ENCODE measurements at places on chromosomes 6 and 20.

- no peak for DNase-seq
These were observed 587.8 kb upstream of the JAG1 start for GRCh38 chr20:11261533-11262000.

GRCh38 chr6:76771059-76771634 is 692.1 kb downstream of the HTR1B start:
- no peak for DNase-seq

DNA sequence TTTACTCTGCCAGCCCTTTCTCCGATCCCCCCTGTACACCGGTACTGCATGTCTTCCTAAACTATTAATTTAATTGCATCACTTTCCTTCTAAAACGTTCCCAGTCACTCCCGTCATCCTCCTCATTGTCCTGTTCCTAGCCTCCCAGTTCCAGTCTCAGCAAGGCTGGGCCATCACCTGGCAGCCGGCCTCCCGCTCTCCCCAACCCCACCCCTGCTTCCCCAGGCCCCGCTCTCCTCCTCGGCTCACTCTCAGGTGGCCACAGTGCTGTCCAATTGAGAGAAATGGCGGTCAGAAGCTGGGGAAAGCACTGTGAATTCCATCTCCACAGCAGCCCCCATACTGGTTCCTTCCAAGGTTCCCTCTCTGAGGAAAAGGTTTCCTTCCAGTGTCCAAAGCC is 8.9 kb downstream of the PDE10A start:
- no peak for DNase-seq

DNA sequence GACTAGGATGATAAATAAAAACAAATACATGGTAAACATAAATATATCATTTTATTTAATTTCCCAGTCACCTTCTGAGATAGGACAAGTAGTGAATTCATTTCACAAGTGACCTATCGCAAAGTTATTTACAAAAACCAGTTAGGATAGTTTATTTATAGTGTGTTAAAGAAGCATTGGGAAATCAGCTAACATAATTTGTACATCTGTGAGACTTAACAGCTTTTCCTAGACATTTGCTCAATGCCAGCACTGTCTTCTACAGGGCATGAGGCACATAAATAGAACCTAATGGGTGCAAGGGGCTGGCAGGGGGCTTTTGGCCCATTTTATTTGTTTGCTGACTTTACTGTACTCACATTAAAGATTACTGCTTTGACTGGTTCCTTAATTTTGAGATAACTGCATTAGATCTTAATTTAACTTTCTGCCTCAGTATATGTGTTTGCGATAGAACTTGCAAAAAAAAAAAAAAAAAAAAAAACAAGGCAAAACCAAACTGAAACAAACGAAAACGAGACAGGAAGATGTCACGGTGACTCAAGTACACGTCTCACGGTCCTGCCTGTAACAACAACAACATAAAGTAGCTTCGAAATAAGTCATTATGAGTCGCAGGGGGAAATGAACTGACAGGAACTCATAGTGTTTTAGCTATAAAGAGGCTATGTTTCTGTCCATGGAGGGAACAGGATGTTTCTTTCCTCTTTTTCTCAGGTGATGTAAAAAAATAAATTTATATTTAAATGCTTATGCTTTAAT is 133.7 kb upstream of the GMDS start:
- no peak for DNase-seq

DNA sequence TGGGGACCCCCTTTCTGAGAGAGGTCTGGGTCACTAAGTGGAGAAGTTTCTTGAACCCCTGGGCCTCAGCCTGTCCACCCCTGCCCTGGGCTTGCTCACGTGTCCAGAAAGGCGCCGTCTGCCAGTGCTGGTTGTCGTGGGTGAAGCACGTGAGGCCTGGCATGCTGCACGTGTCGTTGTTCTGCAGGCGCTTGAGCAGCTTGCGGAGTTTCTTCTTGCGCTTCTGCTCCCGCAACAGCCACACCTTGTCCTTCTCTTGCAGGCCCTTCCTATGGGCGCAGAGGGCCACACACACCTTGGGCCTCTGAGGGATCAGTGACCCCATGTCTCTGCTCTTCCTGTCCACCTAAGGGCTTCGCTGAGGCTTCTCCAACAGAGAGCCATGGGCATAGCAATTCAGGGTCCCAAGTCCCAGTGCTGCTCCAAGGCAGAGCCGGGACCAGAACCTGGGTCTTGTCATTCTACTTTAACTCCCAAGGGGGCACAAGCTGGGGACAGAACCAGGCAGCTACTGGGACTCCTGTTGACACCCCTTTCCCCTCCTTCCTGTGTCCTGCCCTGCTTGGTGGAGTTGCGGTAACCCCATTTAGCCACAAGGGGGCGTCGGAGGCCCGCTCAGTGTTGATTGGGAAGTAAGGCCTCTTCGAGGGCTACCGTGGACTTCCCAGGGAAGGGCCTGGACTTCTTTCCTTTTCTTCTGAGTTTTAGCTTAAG is 121.8 kb downstream of the SULF2 start:
- DNase-seq: peak; percentile 91

DNA sequence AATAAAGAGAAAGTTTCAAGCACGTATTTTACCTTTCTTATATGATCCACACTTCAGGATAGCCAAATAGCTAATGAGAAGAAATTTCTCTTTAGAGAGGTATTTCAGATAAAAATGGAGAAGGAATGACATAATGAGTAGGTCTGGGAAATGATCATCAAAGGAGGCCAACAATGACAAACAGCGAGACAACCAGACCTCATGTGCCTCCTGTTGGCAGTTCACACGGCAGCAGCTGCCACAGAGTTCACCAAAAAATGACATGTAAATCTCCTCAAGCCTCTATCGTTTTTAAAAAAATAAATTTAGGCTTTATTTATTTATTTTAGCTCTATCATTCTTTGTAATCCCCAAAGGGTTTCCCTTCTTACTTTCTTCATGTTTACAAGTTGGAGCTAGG is 47.7 kb downstream of the SLC2A12 start:
- DNase-seq: no peak

- no peak for DNase-seq
These were observed 137.3 kb downstream of the CCDC170 start for GRCh38 chr6:151630991-151631655.

GRCh38 chr6:164345327-164345726 is 930.8 kb downstream of the QKI start:
- no peak for DNase-seq

DNA sequence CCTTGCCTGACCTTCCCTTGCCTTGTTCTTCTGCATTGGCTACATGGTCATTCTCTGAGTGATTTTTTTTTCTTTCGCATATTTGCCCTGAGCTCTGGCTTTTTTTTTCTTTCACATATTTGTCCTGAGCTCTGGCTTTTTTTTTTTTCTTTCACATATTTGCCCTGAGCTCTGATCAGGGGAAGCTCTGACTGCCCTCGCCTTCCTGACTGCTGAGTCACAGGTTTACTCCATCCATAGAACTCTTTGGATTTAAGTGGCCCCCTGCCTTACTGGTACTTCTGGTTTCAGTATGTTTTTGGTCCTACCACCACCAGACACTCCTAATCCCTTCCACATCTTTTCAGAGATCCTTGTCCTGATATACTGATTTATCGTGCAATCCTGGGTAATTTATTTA is 201.1 kb downstream of the OGFRL1 start:
- DNase-seq: no peak

DNA sequence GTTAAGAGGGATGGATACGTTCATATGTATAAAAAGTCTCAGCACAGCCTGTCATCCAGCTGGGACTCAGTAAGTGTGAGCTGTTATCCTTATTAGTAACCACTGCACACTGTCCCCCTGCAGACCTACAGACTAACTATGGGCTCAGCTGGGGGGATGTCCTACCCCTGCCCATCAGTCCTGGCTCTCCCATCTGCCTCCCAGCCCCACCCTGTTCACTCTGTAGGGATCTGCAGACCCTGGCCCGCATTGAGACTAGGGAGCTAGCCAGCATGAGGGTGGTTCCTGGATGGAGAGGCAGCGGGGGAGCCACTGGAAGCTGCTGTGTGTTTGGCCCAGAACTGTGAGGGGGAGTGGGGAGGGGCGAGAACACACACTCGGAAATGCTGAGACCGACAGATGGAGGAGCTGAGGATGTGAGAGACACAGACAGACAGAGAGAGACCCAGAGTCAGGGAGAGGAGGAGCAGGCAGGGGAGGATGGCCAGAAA is 17.1 kb downstream of the XKR7 start:
- DNase-seq: no peak

- DNase-seq: no peak
These were observed 450.9 kb downstream of the GJA1 start for GRCh38 chr6:121886223-121886830.

DNA sequence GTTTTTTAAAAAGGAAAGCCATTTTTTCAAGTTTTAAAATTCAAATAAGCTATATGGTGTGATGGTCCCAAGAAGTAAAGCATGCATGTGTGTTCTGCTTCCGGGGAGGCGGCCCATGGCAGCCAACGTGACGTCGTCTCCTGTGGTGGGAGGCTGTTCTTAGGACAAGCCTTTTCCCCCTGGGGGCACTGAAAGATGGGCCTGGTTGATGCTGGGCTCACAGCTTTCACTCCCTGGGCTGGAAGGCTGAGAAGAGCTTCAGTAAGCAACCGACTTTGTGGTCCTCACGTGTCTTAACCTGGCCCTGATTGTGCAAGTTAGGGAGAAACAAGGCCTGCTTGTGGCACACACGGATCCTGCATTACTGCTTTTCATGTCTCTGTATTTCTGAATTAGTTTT is 84.1 kb downstream of the SMOC2 start:
- DNase-seq: no peak

DNA sequence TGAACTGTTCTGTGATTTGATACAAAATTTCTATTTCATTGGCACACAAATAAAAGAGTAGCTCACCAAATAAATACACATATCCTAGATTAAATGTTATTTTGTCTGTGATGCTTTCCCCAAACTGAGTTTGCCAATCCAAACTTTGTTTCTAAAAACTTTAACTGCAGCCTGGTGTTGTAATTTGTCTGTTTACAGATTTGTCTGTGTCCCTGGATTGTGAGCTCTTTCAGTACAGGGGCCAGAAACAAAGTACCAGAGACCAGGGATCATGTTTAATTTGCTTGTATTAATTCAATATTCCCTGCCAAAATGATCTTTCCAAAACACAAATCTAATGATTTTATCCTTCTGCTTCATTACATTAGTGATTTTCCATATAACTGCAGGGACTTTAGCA is 1044.6 kb upstream of the GJE1 start:
- no peak for DNase-seq

DNA sequence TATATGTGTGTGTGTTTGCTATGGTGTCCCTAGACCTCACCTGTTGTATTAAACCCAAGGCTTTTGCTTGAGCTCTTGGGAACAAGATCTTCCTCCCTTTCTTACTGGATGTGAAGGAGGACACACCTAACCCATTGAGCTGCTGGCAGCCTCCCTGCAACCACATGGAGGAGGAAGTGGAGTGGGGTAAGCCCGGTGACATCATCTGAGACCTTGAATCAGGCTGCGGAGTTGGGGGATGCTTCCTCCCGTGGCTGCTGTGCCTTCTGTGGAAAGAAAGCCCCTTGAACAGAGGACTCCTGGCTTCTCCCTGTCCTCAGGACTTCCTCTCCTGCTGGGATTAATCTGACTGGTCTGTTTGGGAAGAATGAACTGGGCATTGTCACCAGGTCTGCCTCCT is 3.3 kb downstream of the CST11 start:
- no peak for DNase-seq

GRCh38 chr20:37542281-37542680 is 14.6 kb upstream of the BLCAP start:
- no peak for DNase-seq

- DNase-seq: peak; percentile 66
These were observed 817 bp upstream of the SLCO4A1 start for GRCh38 chr20:62641321-62642050.

- no peak for DNase-seq
These were observed 39.7 kb upstream of the GJA1 start for GRCh38 chr6:121395736-121396135.

GRCh38 chr20:14724468-14724867 is 387.1 kb upstream of the FLRT3 start:
- no peak for DNase-seq

- DNase-seq: peak; percentile 86
These were observed 16.7 kb downstream of the HMGN4 start for GRCh38 chr6:26554697-26555504.

DNA sequence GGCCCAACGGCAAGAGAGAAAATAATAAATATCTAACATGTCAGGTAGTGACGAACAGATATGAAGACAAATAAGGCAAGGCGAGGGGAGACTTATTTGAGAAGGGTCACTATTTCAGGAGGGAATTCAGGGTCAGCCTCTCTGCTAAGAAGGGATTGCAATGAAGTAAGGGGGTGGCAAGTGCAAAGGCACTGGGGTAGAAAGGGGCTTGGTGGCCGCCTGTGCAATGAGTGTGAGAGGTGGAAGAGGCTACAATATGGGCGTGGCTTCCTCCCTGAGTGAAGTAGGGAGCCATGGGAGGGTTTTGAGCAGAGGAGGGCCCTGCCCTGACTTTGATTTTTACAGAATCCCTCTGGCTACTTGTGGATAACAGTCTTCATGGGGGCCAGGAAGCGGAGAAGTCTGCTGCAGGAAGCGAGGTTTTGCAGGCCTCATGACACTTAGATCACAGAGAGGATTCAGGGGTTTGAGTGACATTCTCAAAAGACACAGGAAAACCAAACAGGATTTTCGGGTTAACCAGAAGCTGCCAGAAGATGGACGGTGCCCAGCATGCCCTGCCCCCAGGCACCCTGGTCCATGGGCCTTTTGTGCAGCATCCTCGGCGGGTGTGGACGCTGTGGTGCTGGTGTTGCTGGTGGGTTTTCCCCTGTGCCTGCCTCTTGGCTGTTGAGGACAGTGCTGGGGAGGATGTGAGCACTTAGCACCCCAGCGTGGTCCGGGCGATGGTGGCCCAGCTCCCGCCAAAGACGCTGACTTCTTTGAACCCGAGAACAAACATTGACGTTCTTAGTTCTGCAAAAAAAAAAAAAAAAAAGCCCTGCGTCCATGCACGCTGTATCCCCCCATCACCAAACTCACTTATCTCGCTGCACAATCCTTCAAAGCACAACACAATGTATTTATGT is 124.2 kb upstream of the PTPN1 start:
- DNase-seq: peak; percentile 78

DNA sequence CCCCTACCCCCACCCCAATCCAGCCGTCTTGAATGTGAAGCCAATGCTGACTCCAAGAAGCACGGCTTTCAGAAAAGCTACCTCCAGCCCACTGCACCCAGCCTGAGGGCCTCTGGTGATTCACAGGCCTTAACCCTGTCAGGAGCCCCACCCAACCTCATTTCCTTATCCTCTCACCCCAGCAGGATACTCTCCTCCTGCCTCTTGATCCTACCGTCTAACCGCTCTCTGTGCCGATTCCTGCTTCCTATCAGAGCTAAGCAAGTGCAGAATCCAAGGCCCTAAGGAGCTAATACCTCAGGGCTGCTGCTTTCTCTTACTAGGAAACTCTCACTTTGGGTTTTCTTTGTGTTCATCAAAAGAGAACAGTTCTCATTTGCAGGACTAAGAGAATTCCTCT is 47.2 kb downstream of the TRERF1 start:
- DNase-seq: peak; percentile 69

- no peak for DNase-seq
These were observed 271.3 kb downstream of the KIF16B start for GRCh38 chr20:16301986-16302385.

GRCh38 chr6:71239694-71240093 is 48.9 kb upstream of the OGFRL1 start:
- DNase-seq: no peak

- DNase-seq: no peak
These were observed 3.9 kb downstream of the EPM2A start for GRCh38 chr6:145731447-145731846.

All from activated CD8-positive, alpha-beta memory T cell treated with anti-CD3 and anti-CD28 coated beads, Interleukin-2, amount 50 U/mL, for 48 hours (primary cell).